Activated naive CD4-positive, alpha-beta T cell treated with anti-CD3 and anti-CD28 coated beads, Interleukin-2, amount 50 U/mL, for 72 hours (primary cell): ENCODE measurements at places on chromosomes 5 and 9.

- DNase-seq: no peak
Observed at GRCh38 chr9:10366171-10366779, 246.5 kb downstream of the PTPRD start.

GRCh38 chr9:18447131-18447530 is 26.8 kb upstream of the ADAMTSL1 start:
- no peak for DNase-seq

GRCh38 chr5:52693280-52693679 is 94.4 kb upstream of the ITGA1 start:
- no peak for DNase-seq

GRCh38 chr5:118228489-118228888 is 759.9 kb downstream of the DTWD2 start:
- DNase-seq: no peak

GRCh38 chr9:94985649-94986048 is 259.1 kb downstream of the AOPEP start:
- no peak for DNase-seq

DNA sequence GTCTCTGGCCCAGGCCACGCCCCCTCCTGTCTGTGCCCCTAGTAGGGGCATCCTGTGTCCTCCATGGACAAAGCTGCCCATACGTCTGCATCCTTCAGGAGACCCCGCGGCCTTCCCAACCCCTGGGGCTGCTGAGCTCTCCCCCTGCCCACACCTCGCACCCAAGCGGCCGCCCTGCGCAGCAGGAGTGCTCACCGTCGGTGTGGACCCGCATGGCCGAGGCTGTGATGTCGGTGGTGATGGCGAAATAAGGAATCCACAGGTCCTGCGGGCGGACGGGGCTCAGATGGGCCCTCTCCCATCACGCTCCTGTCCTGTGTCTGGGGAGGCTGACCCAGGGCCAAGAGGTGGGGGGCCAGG is 4.8 kb upstream of the NSMF start:
- no peak for DNase-seq

- DNase-seq: no peak
Observed at GRCh38 chr9:33246269-33246860, 6.4 kb downstream of the SPINK4 start.

- DNase-seq: no peak
Observed at GRCh38 chr5:124180875-124181461, 565.5 kb downstream of the ZNF608 start.

GRCh38 chr9:116900543-116900942 is 213.4 kb downstream of the TRIM32 start:
- no peak for DNase-seq

- DNase-seq: no peak
Observed at GRCh38 chr5:160799184-160799583, 52.8 kb downstream of the ATP10B start.

DNA sequence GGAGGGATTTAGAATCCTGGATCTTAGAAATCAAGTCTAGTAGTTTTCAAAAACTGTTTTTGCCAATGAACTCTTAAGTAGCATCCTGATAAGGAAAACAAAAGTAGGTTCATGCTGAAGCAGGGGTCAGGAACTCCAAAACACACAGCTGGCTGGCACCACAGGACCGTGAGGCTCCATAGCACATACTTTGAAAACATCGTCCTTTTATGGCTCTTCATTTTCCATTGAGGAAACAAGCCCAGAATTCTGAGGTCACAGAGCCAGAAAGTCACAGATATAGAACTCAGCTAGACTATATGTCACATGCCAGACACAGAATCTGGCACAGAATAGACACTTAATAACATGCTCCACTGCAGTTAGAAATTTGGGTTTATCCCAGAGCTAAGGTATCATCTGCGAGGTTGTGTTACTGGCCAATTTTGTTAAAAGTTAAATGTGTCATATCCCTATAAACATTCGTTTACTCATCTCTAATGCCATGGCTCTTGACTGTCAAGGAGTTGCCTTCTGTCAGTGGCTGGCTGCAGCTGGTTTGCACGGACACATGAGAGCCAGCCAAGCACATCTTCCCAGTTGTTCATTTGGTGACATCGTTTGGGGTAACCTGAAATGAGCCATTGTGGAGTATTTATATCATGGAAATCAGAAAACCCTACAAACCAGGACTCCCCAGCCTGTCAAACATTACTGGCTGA is 58.8 kb downstream of the FAM78A start:
- no peak for DNase-seq

DNA sequence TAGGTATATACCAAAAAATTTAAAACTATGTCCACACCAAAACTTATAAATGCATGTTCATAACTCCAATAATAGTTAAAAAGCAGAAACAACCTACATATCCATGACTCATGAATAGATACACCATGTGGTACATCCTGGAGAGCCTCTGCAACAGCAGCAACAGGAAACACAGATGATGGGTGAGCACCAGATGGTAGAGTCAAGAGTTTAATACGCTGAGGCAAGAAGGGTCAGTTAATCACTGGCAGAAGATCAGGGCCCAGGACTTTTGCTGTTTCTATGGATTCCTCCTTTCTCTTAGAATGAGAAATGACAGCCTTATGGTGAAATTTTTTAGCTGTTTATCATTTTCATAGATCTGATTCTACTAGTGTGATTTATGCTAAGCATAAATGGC is 351.8 kb upstream of the ADAMTSL1 start:
- DNase-seq: no peak

DNA sequence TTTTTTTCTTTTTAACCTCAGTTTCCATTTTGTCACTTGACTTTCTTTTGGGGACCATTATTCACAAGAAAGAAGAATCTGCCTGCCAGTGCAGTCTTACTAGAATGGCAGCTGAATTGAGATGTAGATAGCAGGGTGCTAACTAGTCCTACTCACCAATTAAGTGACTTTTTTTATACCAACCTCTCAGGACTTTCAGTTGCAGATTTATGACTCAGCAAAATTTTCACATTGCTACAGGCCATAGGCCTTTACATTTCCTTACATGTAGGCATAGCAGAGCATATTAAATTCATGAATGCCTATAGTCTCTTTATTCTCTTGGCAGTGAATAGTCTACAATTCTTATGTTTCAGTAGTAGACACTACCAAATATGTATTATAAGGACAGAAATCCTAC is 54.0 kb upstream of the FKTN start:
- no peak for DNase-seq

DNA sequence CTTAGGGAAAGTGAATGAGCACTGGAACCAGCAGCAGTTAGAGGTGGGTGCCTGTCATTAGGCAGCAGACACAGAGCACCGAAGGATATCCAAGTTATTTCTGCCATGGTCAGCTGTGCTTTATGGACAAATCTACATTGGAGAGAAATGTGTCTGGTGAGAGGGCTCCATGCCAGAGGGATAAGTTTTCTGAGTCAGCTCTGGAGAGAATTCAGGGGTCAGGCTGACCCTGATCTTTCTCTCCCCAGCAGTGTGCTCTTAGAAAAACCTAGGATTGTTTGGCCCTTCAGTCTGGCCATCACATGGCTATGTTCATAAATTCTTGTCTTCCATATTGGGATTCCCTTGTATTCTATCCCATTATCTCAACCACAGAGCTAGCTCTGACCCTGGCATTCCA is 8.9 kb upstream of the IL17B start:
- no peak for DNase-seq

DNA sequence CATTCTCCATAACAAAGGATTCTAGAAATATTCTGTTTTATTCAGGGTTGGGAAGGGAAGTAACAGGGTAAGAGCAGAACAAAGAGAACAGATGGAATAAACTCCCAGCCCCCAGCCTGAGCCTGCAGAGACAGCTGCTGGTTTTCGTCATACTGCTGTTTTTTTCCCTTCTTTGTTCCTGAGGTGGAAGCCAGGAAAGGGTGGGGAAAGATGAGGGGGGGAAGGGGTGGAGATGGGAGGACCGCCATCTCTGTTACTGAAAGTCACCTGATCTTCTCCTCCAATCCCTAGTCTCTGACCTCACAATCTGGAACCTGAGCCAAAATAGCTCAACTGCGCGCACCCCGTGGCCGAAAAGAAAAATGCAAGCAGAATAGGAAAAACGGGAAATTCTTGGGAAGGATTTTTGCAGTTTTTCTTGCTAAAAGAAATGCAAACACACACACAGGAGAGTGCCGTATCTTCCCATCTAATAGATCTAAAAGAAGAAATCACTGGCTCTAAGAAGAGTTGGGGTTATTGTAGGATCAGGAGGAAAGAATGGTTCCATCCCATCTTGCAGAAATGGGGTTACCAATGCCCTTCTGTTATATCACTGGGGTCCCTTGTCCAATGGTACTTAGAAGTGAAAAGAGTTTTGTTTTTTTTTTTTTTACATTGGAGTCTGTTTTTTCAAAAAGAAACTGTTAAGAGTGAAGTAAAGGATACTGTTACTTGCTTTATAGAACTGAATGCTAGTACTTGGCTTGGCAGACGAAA is 57.9 kb downstream of the DIAPH1 start:
- no peak for DNase-seq

GRCh38 chr9:37425298-37425752 is 2.8 kb downstream of the GRHPR start:
- DNase-seq: no peak

DNA sequence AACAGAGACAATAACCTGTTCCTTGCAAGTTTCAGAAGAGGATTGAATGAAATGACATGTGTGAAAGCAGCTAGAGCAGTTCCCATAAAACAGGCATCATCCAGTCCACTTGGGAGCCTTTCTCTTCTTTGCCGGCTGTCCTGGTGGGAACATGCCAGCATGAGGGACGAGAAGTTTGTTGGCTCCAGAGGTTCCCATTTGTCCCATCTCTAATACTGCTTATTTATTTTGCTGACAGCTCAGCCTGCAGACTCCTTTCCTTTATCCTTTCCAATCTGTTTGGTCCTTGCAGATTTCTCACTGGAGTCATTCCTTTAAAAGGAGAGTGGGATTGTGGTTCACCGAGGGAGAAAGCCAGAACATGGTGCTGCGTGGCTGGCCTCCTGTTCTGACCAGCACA is 321.5 kb upstream of the CLINT1 start:
- no peak for DNase-seq

- no peak for DNase-seq
Observed at GRCh38 chr9:87896891-87897290, 14.2 kb downstream of the SPATA31E1 start.

GRCh38 chr5:55234121-55234700 is 803 bp upstream of the CCNO start:
- no peak for DNase-seq

DNA sequence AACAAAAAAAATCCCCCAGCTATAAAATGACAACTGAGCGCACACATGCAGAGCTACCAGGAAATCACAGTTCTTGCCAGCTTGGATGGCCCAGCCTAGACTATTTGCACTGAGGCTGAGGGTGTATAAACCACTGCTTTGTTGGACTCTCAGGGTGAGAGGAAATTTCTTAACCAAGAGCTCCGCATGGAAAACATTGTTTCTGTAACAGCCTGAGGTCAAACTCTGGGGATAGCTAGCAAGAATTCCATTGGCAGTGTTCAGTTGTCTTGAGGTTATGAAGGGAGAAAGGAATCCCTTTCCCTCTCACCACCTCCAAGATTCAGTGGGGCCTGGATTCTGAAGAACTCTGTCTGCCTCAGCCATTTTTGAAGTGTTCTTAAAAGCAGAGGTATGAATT is 360.0 kb downstream of the OSTF1 start:
- DNase-seq: no peak

- DNase-seq: no peak
Observed at GRCh38 chr9:85016384-85017006, 347.0 kb downstream of the NTRK2 start.

GRCh38 chr9:95074632-95075031 is 242.9 kb downstream of the FANCC start:
- DNase-seq: no peak

DNA sequence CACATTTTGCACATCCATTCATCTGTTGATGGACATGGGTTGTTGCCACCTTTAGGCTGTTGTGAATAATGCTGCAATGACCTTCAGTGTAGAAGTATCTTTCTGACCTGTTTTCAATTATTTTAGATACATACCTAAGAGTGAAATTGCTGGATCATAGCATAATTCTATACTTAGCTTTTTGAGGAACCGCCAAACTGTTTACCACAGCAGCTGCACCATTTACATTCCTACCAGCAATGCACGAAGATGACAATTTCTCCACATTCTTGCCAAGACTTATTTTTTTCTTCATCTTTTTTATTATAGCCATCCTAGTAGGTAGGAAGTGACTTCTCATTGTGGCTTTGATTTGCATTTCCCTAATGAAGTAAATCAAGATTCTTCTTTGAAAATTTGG is 36.5 kb upstream of the ASTN2 start:
- DNase-seq: no peak

- DNase-seq: no peak
Observed at GRCh38 chr5:135149956-135150723, 116.1 kb upstream of the PITX1 start.

GRCh38 chr9:77882294-77882693 is 149.3 kb downstream of the GNAQ start:
- no peak for DNase-seq

- no peak for DNase-seq
Observed at GRCh38 chr9:35757892-35758275, 3.8 kb upstream of the MSMP start.

- DNase-seq: no peak
Observed at GRCh38 chr5:135876146-135876545, 19.5 kb downstream of the IL9 start.

DNA sequence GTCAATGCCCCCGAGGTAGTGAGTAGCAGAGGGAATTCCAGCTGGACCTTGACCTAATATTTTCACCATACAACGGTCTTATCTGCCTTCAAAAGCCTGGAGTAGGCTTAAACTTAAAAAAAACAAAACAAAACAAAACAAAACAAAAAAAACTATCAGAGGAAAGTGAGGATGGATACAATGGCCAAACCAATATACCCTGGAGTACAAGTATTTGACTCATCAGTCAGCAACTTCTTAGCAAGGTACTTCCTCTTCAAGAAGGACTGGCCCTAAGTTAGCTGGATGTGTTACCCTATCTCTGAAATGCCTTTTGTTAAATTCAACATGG is 160.6 kb upstream of the GNA14 start:
- no peak for DNase-seq
